ENCODE measurements at places on chromosomes 12 and 14.

GRCh38 chr12:168763-169525, 45.0 kb downstream of the SLC6A12 start:
- DNase-seq, result no peak

- no peak for DNase-seq
Measured at GRCh38 chr14:105055736-105056302, 9.4 kb downstream of the GPR132 start.

- DNase-seq, result no peak
Measured at GRCh38 chr14:44820230-44820964, 141.3 kb downstream of the KLHL28 start.

GRCh38 chr12:4108803-4109345, 164.7 kb upstream of the CCND2 start:
- no peak for DNase-seq

DNA sequence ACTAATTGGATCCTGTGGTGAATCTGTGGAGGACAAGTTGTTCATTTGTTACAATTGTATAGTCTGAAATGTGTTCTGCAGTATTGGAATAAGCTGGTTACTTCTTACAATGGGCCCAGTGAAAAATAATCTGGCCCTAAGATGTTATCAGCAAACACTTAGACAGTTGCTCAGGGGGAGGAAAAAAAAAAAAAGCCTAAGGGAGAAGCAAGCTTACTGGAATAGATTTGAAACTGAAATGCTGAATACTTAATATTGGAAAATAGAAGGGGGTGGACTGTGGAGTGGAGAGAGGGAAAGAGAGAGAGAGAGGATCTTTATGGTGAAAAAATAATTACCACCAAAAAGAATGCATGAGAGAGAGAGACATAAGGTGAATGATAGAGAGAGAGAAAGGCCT, 4.0 kb downstream of the FOXG1 start:
- no peak for DNase-seq

DNA sequence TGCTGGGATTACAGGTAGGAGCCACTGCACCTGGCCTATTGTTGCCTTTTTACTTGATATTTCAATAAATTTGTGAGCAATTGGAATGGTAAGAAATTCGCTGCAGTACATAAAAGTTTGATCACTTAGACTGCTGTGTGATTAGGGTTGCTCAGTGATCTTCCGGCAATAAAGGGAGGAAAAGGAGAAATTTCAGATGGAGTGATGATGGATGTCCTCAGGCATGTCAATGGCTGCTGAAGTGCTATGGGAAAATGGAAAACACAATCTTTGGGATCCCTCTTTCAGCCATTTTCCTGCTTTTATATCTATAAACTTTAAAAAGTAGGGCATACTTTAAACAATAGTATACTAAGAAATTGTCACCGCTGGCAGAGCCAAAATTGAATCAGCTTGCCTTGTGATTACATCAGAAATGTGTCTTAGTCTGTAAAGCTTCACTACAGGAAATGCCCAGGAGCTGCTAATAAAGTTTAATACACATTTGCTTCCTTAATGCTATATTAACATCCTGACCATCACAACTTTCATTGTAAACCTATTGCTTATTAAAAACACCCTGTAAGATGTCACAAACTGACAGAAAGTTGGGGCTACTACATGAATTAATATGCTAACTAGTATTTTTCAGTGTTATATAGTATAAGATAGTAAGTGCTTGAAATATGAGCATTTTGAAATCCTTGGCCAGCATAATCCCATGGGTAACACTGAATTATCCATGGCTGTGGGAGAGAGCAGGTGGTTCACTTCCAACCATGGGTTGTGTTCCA, 13.7 kb upstream of the FBXL14 start:
- DNase-seq, result no peak

DNA sequence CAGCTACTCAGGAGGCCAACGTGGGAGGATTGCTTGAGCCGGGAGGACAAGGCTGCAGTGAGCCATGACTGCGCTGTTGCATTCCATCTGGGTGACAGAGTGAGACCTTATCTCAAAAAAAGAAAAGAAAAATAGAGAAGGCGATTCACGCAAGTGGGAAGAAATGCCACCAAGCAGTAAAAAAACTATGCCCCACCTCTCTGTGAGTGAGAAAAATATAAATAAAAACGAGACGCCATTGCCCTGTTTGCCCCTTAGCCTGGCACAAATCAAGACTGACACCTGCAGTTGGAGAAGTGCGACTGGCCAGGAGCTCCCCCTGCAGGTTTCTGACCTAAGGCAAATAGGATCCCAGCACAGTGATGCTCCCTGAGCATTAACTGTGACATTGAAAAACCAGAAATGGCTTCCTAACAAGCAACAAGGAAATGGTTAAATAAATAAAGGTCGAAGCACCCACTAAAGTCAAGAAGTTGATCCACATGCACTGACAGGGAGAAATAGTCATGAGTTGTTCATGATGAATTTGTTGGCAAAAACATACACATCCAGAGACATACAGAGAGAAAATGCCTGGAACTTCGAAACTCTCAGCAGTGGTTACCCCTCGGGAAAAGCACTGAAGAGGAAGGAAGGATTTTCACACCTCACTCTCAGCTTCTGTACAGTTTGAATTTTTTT, 21.1 kb downstream of the GSC start:
- DNase-seq, result no peak

- DNase-seq, result no peak
Measured at GRCh38 chr14:100835548-100836310, 9.8 kb downstream of the MEG3 start.

DNA sequence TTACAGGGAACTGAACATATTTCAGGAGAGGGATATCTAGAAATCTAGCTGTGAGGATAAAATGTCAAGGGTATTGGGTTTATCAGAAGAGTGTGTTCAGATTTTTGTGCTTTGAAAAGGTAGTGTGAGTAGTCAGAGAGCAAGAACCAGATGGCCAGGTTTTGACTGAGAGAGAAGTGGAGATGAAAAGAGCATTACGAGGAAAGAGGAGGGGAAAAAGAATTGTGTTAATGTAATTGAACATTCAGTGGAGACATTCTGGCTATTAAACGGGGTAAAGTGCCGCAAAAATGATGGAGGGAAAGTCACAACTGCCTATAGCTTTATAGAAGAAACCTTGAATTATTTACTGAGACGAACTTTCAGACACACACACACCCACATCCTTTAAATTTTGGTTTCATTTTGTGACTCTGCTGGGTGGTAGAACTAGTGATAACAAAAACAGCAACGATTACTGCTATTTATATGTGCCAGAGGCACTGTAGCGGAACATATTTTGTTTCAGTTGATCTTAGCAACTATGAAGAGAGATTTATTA, 213.6 kb downstream of the ERC1 start:
- DNase-seq, result no peak

DNA sequence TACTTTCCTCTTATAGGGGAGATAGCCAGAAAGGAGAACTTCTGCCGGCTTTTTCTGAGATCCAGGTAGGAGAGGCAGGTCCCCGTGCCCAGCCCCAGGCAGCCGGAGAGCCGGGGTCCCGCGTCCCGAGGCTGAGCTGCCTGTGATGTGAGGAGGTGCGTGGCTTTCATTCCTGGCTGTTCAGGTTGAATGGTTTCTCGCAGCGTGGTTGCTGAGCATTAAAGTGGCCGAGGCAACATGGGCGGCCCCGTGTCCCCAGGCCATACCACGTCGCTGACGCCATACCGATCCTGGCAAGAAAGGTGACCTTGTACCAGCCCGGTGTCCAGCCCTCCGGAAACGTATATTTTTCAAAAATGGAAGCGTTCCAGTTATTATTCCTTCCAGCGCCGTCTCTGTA, 116.7 kb upstream of the MYL2 start:
- DNase-seq, result no peak

DNA sequence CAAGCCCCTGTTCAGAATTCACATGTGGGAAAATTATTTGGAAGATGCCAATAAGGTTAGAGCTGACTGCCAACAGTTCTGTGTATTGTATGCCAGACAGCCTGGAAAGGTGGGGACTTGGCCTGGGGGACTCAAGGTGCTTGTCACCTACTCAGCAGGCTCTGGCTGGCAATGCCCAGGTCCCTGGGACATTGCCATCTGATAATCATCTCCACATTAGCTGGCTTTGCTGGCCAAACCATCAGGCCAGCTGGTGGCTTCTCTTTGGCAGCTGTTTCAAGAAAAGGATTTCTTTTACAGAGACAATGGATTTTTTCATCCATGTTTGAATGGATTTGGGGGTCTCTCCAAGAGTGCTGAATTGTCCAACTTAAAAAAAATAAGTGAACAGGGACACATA, 165.2 kb downstream of the BRMS1L start:
- DNase-seq, result no peak

- no peak for DNase-seq
Measured at GRCh38 chr12:124520907-124521306, 46.5 kb downstream of the NCOR2 start.

- DNase-seq, result no peak
Measured at GRCh38 chr12:65623507-65623906, 200.8 kb upstream of the HMGA2 start.

GRCh38 chr12:102735104-102735503, 181.9 kb downstream of the PAH start:
- DNase-seq, result no peak

DNA sequence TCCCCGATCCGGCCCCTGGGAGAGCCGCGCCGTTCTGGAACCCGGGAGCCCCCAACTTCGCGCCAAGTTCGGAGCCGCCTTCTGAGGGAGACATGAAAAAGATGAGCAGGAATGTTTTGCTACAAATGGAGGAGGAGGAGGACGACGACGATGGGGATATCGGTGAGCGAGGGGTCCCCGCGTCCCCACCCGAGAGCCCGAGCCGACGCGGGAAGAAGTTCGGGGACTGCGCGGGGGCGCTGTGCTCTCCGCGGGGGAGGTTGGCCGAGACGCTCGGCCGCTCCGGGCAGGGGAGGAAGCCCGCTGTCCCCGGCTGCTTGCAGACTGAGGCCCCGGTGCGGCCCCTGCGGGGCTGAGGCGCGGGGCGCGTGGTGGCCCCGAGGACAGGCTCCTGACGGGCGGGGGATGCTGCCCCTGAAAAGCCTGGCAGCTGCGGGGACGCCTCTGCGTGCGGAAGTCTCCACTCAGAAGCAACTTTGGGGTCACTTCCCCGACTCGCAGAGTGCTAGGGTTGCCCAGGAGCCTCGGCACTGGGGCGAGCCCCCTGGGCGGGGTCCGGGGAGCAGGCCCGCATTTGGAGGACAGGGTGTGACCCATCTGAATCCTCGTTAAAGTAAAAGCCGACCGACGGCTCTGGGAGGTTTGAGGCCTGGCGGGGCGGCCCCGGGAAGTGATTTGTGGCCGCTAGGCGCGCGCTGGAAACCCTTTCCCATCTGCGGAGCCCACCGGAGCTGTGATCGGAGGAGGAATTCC, 511 bp downstream of the ANO6 start:
- no peak for DNase-seq

- DNase-seq, result no peak
Measured at GRCh38 chr12:128961308-128961902, 108.1 kb downstream of the GLT1D1 start.

- DNase-seq, result no peak
Measured at GRCh38 chr12:119686355-119686754, 18.4 kb downstream of the PRKAB1 start.

GRCh38 chr12:117046011-117046369, 53.2 kb downstream of the TESC start:
- no peak for DNase-seq

DNA sequence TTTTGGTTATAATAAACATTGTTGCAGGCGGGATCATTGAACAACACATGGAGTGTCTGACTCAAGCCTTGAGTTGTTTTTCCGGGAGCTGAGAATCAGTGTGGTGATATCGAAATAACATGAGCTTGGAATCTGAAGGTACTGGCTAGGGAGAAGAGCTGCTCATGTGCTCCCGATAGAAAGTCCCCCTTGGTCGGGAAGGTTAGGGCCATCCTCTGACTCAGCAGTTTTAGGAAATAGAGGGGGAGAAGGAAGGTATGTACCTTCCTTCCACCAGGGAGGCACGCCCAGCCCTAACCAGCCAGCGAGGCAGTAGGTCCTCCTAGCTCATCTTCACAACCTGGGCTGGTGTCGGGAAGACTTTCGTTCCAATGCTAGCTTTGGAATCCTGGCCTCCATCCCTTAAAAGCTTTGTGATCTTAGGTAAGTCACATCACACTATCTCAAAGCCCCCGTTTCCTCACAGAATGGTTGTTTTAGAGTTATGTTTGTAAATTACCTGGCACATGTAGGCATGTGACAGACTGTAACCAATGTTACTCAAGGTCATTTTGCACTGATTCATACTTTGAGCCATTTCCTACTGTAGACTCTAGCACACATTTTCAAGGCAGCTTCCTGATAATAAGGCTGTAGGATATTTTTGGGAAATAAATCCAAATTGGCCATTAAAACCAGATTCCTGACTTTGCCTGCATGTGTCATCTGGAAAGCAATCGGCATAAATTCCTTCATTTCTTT, 1.9 kb upstream of the RAB35 start:
- no peak for DNase-seq

- no peak for DNase-seq
Measured at GRCh38 chr14:100278702-100279101, 27.5 kb downstream of the SLC25A29 start.

DNA sequence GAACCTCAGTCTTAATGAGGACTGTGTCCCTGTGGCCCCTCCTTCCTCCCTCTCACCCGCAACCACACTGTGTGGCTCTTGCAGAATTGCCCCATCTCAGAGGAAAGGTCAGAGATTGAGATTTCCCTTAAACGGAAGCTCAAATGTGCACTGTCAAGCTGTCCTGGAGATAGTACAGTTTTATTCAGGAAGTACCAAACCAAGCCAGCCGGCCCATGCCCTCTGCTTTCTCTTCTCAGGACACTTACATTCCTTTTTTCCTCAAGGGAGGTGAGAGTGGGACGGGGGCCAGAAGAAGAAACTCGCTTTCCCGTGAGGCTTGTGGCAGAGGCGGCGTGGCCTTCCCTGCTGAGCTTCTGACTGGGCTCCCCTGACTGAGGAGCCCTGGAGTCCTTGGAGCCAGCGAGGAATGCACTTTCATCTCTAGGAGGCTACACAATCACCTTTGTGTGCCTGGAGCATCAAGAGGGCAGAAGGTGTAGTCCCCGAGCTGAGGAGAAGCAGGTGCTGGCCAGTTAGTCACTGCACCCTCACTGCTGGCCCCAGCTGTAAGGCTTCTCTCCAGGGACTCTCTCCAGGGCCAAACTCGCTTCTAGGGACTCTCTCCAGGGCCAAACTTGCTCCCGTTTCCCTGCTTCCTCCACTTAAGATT, 24.1 kb upstream of the ATP2A2 start:
- no peak for DNase-seq

DNA sequence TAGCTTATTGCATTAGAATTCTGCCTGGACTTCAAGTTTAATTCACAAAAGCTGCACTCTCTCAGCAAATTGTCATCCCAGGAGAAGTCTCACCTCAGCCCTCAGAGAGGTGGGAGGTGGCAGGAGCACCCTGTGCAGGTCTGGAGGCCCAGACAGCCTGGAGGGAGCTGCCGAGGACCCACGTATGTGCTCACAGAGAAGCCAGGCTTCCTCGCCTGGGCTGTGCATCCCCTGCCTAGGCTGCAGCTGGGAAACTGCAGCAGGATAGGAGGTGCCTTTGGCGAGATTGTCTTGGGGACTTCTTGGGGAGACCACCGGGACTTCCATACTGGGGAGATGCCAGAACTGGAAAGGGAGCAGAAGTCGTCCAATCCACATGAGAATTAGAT, 8.8 kb downstream of the CPNE6 start:
- no peak for DNase-seq

- no peak for DNase-seq
Measured at GRCh38 chr14:56333359-56334292, 215.4 kb downstream of the PELI2 start.

- no peak for DNase-seq
Measured at GRCh38 chr14:43745746-43746145, 761.3 kb downstream of the FSCB start.
